ENCODE measurements at places on chromosomes 11 and 22.
A peak's percentile ranks its signal among the peaks of the same experiment; 100 is the strongest.

DNA sequence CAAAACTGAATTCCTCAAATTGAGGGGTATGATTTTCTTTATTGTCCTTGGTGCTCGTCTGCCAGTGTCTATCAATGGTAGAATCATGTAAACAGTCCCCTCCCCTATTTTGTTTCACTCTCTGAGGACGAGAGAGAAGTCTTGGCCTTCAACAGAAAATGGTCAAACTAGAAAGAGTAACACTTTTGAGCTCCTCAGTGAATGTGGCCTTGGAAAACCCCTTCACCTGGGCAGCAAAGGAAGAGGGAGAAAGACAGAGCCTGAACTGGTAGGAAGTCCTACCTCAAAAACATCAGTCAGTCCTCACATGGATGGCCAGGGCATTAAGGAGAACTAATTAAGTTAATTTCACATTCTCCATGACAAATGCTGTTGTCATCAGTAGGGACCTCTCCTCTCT, 86.1 kb upstream of the TOP3B start:
- peak; percentile 18 for DNase-seq

GRCh38 chr11:121367001-121367843, 74.7 kb downstream of the SC5D start:
- DNase-seq, result peak; percentile 95

DNA sequence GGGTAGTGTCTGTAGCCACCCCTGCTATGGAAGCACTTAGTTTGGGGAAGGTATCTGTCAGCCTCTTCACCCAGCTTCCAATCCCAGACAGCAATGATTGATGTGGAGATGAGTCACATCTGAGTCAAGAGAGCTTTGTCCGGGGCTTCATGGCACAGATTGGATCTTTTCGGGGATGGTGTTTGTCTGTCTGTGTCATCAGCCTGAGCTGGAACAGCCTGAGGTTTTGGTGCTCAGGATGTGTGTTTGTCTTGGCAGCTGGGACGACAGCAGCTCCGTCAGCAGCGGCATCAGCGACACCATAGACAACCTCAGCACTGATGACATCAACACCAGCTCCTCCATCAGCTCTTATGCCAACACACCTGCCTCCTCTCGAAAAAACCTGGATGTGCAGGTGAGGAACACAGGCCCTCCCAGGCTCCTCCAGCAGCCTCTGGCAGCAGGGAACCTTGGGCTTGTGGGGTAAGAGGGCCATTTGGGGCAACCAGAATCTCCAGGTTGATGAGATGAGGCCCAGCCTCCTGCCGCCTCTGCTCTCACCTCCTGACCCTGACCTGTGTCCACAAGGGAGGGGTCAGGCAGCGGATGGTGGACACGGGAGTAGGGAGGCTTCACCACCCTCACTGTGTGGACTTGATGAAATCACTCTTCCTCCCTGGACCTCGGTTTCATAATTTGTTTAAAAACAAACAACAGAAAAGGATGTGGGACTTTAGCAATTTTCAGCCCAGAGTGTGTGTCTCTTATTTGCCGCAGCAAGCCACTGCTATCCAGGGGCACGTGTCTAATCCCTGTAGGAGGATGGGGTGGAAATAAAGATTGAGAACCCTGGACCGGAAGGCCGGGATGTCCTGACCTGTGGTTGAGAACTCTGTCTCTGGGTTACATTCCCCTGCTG, 124.3 kb downstream of the DBX1 start:
- no peak for DNase-seq

DNA sequence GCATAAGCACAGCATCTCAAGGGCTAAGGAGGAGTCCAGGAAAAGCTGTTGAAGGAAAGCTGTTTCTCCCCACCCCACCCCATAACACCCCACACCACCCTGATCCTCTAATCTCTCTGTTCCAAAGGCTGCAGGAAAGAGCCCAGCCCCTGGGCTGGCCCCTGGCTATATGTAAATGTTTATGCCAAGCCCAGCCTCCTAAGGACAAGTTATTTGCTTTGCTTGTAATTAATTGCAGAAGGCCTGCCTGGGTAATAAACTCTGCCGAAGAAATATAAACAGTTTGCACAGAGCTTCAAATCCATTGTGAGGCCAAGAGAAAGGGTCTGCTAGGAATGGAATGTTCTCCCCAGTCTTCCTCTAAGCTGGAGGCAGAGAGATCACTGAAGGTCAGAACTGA, 21.2 kb downstream of the ARRB1 start:
- no peak for DNase-seq

DNA sequence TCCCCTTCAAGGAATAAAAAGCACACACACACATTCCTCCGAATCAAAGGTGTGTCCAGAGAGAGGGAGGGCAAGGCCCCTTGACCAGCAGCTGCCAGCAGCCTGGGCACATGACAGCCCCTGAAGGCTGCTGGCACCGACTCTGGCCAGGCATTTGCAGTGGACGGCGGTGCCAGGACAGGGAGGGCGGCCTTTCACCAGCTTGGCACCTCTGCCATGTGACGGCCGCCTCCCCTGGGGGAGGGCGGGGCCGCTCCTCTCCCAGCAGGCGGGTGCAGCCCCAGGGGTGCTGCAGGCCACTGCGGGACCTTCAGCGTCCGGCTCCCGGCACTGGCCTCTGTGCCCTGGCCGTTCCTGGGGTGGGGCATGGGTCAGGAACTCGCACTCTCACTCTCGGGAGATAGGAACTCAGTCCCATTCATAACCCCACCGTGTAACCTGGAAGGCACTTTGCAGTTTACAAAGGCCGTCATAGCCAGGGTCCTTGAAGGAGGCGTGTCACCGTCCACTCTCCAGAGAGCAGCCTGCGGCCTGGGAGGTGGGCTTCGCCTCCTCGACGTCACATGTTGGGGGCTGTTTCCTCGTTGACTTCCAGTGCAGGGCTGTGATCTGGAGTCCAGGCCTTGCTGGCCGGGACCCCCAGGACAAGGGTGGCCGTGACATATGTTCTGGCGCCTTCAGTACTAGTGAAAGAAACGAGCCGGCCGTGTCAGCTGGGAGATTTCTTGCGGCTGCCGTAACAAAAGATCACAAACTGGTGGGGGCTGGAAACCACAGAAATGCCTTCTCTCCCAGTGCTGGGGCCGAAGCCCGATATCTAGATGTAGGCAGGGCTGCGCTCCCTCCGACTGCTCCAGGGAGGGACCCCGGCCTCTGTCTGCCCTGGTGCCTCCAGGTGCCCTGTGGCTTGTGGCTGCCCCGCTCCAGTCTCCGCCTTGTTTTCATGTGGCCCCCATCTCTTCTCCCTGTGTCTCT, 39.9 kb upstream of the SMIM38 start:
- DNase-seq, result no peak

DNA sequence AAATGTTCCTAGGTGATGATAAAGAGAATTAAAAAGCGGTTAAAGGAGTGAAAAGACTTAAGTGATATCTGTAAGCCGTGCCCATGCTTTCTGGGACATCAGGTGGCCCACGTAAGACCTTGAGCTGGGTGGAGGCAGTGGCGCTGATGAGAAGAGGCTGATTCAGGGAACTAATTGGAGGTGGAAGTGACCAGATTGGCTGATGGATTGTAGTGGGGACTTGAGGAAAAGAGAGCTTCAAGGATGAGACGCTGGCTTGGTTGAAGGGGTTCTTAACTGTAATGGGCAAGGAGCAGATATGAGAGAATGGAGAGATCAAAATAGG, 69.1 kb upstream of the EP300 start:
- DNase-seq, result no peak

DNA sequence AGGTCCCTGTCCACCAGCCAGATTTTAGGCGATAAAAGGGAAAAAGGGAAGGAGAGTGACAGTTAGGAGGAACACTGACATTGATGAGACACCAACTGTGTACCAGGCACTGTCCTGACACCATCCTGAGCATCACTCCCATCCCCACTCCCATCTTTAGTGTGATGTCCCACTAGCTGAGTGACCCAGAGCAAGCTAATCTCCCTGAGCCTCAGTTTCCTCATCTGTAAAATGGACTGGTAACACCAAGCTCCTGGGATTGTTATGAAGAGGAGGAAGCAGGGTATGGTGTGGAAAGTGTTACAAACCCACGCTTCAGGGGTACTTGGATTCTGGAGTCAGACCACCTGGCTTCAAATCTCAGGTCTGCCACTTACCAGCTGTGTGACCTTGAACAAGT, 8.5 kb upstream of the P2RY6 start:
- no peak for DNase-seq

- DNase-seq, result peak; percentile 37
Observed at GRCh38 chr11:71543866-71544265, 4.4 kb upstream of the KRTAP5-9 start.

DNA sequence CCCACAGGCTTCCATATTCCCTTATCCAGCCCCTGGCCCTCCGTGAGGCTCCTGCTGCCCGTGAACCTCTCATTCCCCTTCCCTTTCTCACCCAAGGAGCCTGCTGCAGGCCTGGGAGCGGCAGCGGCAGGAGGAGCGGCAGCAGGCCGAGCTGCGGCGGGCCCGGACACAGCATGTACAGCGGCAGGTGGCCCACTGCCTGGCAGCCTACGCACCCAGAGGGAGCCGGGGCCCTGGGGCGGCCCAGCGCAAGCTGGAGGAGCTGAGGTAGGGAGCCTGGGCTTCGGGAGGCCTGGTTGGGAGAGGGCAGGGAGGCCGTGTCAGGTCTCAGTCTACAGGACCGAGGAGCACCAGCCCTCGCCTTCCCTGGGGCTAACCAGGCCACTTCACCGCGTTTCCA, 8.1 kb upstream of the SART1 start:
- no peak for DNase-seq

DNA sequence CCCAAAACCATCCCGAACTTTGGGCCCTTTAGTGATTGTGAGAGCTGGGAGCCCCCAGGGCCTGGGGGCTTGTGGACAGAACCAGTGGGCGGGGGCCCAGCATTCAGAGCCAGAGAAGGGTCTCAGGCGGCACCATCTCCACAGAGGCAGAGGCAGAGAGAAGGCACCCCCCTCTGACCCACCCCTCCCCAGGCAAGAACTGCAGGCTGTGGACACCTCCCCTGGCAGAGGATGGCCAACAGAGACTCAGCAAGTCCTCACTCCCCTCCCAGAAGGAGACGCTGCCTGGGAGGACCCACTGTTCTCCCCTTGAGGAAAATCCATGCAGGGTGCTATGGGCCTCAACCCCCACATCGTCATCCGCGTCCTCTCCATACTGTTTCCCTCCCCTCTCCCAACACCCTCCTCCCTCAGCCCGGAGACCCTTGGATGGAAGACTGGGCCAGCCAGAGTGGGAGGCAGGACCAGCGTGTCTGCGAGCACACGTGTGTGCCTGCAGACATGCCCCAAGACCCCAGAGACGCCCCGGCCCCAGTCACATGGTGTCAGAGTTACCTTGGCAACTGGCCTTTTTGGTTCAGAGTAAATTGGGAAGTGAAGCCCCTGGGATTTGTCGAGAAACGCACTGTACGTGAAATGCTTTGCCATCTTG, 42.6 kb downstream of the KCNC1 start:
- no peak for DNase-seq

DNA sequence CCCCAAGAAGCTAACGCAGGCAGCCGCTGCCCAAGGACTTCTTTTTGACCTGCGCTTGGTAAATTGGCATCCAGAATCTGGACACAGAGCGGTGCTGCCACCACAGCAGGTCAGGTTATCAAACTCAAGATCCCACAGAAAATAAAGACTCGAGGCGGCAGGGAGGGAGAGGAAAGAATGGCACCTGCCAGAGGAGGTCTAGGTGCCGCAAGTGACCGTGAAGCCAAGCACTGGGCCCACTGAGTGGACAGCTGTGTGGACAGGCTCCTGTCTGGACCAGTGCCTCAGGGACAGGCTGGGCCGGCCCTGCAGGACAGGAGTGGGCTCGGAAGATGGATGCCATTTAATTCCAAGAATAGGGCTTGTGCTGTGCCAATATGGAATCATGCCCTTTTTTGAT, 27.4 kb downstream of the BID start:
- no peak for DNase-seq

- no peak for DNase-seq
Observed at GRCh38 chr11:13857828-13858227, 104.7 kb upstream of the SPON1 start.

DNA sequence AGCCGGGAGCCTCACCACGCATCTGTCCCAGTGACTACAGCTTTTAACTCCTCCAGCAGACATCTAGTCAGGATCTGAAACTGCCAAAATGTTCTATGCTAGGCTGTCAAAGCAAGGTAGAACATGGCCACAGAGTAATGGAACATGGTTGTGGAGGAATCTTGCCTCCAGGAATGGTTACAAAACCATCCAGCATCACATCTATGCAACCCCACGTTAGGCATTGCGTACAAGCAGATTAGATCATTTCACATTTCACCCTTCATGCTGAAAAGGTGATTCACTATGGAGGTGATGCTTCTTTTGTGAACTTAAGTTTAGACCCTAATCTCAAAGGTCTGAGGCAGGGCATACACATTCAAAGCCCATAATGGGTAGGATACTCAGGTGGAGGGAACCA, 103.0 kb downstream of the PARVA start:
- no peak for DNase-seq

GRCh38 chr11:124101737-124102136, 13.5 kb upstream of the VWA5A start:
- DNase-seq, result no peak

- DNase-seq, result no peak
Observed at GRCh38 chr11:15671216-15671615, 556.5 kb downstream of the INSC start.

DNA sequence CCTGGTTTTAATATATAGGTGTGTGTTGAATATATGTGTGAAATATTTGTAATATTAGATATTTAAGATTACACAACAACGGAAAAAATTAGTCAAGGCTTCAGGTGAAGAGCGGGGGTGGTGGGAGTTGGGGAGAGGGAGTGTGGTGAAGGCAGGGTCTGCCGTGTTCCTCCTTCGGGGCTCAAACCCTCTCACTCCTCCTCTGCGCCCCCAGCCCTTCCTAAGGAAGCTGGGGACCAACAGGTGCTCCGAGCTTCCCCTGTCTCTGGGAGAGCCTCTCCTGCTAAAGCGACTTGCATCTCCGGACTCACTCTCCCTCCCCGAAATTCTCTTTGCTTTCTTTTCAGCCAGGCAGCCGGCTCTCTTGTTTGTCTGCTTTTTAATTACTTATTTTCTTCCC, 960 bp upstream of the CADM1 start:
- DNase-seq, result no peak

- no peak for DNase-seq
Observed at GRCh38 chr11:64098318-64098831, 62.6 kb downstream of the FLRT1 start.

DNA sequence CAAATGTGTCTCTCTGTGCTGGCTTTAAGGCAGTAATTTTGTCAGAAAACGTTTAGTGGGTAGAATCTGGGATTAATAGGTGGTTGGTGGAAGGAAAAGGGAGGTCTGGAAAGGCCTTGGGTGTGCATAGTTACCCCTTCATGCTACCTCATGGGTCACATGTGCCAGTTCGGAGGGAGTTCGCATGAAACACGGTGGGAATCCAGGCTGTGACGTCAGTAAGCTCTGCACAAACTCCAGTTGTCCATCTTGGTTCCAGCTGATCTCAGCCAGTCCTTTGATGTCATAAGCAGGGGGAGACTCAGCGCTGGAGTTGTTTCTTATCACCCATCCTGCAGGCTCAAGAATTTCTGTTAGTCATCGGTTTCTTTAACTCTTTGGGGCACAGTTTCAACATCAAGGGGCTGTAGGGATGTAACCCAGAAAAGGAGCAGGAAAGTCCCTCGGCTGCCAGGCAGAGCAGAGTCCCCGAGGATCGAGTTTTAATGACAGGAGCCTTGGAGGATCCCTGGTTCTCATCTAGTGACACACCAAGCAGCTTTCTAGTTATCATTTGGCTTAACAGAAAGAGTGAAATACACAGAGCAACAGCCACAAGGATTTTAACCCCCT, 28.9 kb downstream of the MOV10L1 start:
- no peak for DNase-seq
